ENCODE measurements at places on chromosomes 13 and 19. TPM values are rescaled to one million over a fixed set of nuclear protein-coding genes. Genes with fewer than 3 reads are reported as not detected.

PNMA8A gene
- not detected for total RNA-seq

KLK11 gene
- total RNA-seq: 284 TPM

ZFP28 gene
- 2.0 TPM for total RNA-seq

BLOC1S3 gene
- total RNA-seq: 9.5 TPM

ZNF600 gene
- 6.1 TPM for total RNA-seq

C19orf33 gene
- 843 TPM for total RNA-seq

ATXN8OS gene
- not detected for total RNA-seq

CYP4F12 gene
- total RNA-seq: 71.1 TPM

GPR4 gene
- total RNA-seq: 0.76 TPM

FCER2 gene
- total RNA-seq: not detected

ZNF345 gene
- 1.4 TPM for total RNA-seq

LHB gene
- not detected for total RNA-seq

SPACA4 gene
- total RNA-seq: not detected

SPC24 gene
- 4.8 TPM for total RNA-seq

ZNF835 gene
- total RNA-seq: 0.22 TPM

KCNN1 gene
- total RNA-seq: 0.22 TPM

SHC2 gene
- 1.1 TPM for total RNA-seq

ZNF530 gene
- 1.2 TPM for total RNA-seq

CEACAM1 gene
- 57.7 TPM for total RNA-seq

MBD3L3 gene
- not detected for total RNA-seq

ZNF90 gene
- total RNA-seq: 2.0 TPM

APOC4 gene
- not detected for total RNA-seq

SIGLECL1 gene
- not detected for total RNA-seq

KCTD4 gene
- total RNA-seq: not detected

RNF225 gene
- 5.0 TPM for total RNA-seq

ZNF808 gene
- total RNA-seq: 6.7 TPM

FREM2 gene
- total RNA-seq: 0.13 TPM

CDX2 gene
- total RNA-seq: not detected

IGFL4 gene
- not detected for total RNA-seq

GAS6 gene
- 69.0 TPM for total RNA-seq

GNA15 gene
- 111 TPM for total RNA-seq

ELSPBP1 gene
- not detected for total RNA-seq

LIM2 gene
- not detected for total RNA-seq

ZNF563 gene
- total RNA-seq: 0.88 TPM

ATP8A2 gene
- total RNA-seq: not detected

FXYD3 gene
- 837 TPM for total RNA-seq

CFAP97D2 gene
- total RNA-seq: not detected

MAP4K1 gene
- 3.6 TPM for total RNA-seq

NLRP9 gene
- not detected for total RNA-seq

SMIM17 gene
- total RNA-seq: not detected

TINCR gene
- total RNA-seq: 19.6 TPM

ZNF524 gene
- total RNA-seq: 21.0 TPM

KIR2DL3 gene
- total RNA-seq: not detected

KLK1 gene
- not detected for total RNA-seq

AP1M2 gene
- total RNA-seq: 67.0 TPM

LMTK3 gene
- total RNA-seq: 3.2 TPM

IFI30 gene
- 90.5 TPM for total RNA-seq

ZNF230 gene
- total RNA-seq: 1.1 TPM

C19orf85 gene
- not detected for total RNA-seq
